ENCODE measurements at places on chromosomes 5 and 9. TPM values are rescaled to one million over a fixed set of nuclear protein-coding genes. Genes with fewer than 3 reads are reported as not detected.

DNA sequence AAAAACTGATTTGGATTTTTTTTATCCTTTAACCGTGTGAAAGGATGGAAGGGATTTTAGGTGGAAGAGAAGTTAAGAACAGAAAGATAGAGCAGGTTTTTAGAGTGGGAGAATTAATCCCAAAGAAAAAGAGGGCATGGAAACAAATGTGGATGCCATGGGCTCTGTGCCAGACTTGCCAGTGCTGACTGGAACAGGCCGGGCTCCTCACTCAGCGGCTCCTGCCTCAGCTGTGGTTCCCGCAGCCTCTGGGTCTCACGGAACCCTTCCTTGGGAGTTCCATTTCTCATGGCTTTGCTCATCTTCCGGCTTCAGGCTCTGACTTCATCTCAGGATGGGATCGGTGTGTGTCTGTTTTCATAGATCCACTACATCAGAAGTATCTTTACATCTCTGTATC lies 30.4 kb upstream of the SLC2A8 start:
- DNase-seq, result peak; percentile 15

SLC6A7 gene
- total RNA-seq, result 0.62 TPM

TRPM3 gene
- total RNA-seq, result 20.6 TPM

- no peak for DNase-seq
Measured at GRCh38 chr9:600006-600405, 241.5 kb upstream of the DMRT1 start.

DNA sequence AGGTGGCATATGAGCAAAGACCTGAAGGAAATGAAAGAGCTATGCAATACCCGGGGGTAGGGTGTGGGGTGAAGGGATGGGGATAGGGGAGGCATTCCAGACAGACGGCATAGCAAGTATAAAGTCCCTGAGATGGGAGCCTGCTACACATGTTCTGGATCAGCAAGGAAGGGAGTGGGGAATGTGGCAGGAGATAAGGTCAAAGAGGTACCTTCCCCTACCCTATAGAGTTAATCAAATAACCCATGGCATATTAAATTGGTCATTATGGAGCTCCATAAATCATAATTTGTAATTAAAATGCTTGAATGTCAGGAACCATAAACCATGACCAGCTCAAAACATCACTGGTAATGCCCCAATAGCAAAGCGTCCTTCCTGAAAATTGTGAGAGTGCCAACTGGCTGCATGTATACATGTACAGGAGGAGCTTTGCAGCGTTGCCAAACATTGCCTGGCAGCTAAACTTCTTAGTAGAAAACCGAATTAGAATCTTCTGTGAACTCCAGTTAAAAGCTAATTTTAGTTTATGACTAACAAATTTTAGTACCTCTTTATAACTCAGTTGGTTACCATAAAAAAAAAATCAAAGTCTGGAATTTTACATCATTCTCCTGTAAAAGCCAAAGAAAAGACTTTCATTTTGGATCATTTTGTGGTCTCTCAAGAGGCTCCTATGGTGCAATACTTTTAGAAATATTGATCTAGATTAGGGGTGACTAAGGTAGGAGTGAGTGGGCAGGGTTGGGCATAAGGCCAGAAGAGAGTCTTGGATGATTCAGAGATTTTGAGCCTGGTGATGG lies 4.7 kb downstream of the DNAI1 start:
- peak; percentile 58 for DNase-seq

Measured in occipital lobe (tissue), 3 donors.